Effector CD8-positive, alpha-beta T cell (primary cell): ENCODE measurements at places on chromosomes 7 and 10.

DNA sequence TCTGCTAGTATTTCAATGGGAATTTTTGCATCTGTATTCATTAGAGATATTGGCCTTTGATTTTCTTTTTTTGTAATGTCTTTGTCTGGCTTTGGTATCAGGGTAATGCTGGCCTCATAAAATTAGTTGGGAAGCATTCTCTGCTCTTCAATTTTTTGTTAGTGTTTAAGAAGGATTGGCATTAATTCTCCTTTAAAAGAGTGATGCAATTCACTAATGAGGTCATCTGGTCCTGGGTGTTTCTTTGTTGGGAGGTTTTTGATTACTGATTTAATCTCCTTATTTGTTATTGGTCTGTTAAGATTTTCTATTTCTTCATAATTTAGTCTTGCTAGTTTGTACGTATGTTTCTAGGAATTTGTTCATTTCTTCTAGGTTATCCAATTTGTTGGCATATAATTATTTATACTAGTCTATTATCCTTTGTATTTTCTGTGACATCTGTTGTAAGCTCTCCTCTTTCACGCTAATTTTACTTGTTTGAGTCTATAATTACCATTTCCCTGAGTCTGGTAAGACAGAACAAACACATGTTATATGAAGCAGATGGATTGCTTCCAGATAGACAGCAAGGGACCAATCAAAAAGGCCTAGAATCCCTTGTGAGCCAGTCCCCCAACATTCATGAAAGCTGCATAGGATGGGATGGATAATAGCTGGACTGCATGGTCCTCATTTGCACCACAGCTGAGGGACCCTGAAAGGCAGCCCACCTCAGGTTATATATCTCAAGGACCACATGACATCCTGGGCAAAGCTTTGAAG lies 54.4 kb downstream of the MTPAP start:
- DNase-seq = no peak

- no peak for DNase-seq
Observed at GRCh38 chr10:58094985-58095718, 172.5 kb downstream of the IPMK start.

- DNase-seq = no peak
Observed at GRCh38 chr7:108020585-108020984, 17.6 kb upstream of the LAMB1 start.

GRCh38 chr7:133688483-133689239 lies 435.8 kb downstream of the EXOC4 start:
- DNase-seq = no peak

DNA sequence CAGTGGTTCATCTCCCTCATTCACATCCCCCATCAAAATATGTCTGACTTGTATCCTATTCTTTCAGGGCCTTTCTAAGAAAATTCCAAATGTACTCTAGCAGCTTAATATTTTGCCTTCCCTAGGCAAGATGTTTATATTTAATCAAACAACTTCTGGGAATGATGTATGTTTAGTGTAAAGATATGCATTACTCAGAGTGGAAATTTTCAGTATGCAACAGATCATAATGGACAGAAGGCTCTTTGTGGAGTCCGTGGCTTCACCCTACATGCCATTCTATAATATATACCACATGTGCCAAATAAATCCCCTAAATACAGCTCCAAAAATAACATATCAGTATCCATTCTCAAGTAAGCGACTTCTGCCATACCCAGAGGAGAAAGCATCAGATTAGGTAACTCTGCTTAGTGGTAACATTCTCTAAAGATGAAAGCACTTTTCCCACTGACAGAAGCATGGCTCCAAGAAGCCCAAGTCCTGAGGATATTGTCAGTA lies 316.6 kb downstream of the KCNMA1 start:
- no peak for DNase-seq

DNA sequence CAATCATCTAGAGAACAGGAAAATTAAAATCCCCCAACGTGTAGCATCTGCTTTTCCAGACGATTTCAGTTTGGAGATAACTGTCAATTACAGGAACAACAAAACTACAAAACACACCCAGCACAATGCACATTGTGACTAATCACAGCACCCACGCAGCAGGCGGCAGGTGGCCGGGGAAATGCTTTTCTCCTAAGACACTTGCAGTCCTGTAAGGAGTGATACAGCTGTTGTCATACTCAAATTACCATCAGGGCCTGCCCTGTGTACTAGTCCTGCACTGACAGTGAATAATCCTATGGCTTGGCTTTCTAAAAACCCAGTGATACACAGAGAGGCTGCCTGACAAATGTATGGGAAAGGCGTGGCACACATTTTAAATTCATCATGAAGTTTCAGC lies 37.8 kb downstream of the COBL start:
- no peak for DNase-seq

- DNase-seq = no peak
Observed at GRCh38 chr10:124349231-124349995, 69.3 kb downstream of the OAT start.

- DNase-seq = no peak
Observed at GRCh38 chr7:42440951-42441350, 203.9 kb upstream of the GLI3 start.

DNA sequence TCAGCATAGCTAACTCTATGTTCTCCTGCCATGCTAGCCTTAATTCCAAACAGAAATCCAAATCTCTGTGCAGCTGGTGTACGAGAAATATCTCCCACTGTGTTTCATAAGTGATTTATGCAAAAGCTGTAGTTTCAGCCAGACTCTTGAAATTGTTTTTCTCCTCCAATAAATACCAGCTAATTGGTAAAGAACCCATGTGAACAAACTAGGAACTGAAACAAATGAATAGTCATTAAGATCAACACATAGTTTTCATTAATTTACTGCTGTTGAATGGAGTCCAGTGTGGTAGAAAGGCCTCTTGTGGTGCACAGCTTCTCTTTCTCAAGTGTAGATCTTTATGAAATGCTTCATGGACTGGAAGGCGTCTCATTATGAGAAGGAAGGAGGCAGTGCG lies 18.4 kb downstream of the PPP1R17 start:
- no peak for DNase-seq

GRCh38 chr7:77386165-77386822 lies 29.9 kb downstream of the GSAP start:
- no peak for DNase-seq

DNA sequence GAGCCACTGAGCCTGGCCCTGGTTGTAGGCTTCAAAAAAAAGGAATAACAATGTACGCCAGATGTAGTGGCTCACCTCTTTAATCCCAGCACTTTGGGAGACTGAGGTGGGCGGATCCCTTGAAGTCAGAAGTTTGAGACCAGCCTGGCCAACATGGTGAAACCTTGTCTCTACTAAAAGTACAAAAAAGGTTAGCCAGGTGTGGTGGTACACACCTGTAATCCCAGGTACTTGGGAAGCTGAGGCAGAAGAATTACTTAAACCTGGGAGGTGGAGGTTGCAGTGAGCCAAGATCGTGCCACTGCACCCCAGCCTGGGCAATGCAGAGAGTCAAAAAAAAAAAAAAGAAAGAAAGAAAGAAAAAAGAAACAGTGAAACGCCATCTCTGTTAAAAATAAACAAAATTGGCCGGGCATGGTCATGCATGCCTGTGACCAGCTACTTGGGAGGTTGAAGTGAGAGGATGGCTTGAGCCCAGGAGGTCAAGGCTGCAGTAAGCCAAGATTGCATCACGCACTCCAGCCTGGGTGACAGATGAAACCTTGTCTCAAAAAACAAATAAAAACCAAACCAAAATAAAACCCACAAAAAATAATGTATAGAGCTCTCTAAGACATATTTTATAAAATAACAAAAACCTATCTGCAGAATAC lies 4.7 kb upstream of the KLHDC10 start:
- DNase-seq = no peak

DNA sequence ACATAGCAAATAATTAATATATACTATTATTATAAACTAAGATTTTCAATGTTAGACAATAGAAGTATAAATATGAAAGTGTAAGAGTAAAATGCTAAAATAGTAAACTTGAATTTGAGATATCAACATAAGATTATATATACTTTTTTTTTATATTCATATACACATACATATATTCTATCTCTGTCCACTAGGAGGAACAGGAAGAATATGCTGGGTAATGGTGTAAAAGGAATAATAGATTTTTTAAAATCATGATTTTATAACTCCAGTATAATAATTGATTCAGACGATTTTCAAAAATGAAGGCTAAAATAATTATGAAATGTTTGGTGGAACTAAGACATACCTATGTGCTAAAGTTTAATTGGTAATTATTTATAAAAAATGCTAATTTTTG lies 37.7 kb downstream of the AGMO start:
- no peak for DNase-seq

DNA sequence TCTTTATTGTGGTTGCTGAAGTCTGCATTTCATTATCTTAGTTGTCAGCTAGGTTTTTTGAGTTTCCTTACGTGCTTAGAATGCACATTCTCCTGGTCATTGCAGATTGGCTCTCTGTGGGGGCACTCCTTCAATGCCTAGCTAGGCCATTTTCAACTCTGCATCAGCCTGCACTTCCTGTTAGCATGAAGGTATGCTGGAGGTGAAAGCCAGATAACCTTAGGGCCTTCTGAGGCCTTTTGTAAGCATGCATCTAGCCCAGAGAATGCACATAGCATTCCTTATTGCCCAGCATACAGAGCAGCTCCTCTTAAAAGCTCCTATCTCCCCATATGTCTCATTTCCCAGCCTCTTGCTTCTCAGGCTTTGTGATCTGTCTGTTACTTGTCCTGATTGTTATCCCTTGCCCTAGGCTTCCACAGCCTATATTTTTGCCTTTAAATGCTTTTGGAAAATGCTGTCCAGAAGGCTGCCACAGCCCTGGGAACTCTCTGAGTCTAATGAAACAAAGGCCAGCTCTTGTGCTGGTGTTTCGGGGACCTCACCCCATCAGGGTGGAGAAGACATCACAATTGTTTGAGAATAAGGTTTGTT lies 108.1 kb upstream of the IGFBP3 start:
- DNase-seq = no peak

- DNase-seq = no peak
Observed at GRCh38 chr7:52705768-52706167, 329.7 kb upstream of the POM121L12 start.

- no peak for DNase-seq
Observed at GRCh38 chr7:134834689-134835462, 55.4 kb downstream of the CALD1 start.

DNA sequence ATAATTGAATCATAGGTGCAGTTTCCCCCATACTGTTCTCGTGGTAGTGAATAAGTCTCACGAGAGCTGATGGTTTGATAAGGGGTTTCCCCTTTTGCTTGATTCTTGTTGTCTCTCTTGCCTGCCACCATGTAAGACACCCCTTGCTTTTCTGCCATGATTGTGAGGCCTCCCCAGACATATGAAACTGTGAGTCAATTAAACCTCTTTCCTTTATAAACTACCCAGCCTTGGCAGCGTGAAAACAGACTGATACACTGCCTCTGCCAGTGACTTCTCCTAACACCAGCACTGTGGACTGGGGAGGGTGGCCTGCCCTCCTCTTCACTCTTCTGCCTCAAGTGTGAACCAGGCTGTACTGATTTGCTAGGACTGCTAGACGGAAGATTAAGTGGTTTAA lies 108.6 kb downstream of the RAB11FIP2 start:
- no peak for DNase-seq

DNA sequence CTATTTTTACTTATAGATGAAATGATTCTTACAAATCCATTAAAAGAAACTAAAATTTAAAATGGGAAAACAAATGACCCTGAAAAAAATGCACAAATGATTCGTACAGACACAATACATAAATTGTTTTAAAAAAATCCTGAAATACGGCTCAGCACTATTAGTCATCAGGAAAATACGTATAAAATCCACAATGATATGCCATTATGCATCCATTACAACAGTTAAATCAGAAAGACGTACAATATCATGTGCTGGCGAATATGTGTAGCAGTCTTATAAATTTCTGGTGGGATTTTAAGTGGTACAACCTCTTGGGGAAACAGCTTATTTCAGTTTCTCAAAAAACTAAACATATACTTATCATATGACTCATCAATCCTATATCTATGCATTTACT lies 600.1 kb upstream of the STEAP1 start:
- DNase-seq = no peak

DNA sequence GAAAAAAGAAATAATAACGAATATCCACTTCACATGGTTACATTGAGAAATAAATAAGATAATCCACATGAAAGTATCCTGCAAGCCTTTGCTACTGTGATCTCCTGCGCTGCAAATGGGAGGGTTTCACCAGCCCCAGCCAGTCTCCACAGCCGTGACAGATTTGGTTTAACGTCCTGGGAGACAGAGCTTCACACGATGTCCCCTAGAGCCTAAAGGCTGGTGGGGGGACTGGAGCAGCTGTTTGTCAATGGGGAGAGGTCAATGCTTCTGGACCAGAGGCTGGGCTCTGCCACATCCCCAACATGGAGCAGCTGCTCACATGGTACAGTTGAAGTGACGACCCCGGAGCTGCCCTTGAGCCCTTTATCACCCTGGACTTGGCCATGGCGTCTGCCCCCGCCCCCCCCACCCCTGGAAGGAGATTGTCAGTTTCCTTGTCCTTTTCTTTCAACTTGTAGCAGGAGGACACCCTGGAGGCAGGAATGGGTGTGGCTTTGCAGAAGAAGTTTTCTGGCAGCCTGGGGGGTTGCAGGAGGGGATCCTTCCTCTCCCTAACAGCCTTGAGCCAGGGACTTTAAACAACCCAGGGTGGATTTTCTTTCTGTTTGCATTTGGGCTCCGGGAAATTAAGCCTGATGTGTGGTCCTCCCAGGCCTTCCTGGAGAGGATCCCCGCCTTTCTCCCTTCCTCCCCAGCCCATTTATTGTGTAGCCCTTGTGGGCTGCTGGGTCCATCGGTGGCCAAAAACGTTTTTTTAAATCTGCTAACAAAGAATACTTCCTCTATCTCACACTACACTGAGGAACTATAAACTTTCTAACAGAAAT lies 37.0 kb upstream of the MXI1 start:
- no peak for DNase-seq

DNA sequence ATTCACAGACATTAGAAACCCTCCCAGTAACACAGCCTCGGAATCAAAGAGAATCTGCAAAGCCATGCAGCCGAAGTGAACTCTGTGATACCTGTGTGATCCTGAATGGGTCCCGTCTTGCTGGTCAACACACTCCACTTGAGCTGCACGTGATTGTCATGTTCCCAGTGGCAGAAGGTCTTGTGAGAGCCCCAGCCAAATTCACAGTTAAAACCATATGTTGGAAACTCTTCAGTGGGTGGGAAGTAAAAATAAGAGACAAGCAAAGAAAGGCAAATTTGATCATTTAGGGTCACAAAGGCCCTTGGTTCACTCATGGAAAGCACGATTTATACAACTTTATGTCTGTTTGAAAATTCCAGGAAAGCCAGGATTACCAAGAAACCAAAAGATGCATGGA lies 142.3 kb downstream of the NRP1 start:
- no peak for DNase-seq

- DNase-seq = no peak
Observed at GRCh38 chr7:147523056-147523455, 1067.5 kb upstream of the C7orf33 start.

DNA sequence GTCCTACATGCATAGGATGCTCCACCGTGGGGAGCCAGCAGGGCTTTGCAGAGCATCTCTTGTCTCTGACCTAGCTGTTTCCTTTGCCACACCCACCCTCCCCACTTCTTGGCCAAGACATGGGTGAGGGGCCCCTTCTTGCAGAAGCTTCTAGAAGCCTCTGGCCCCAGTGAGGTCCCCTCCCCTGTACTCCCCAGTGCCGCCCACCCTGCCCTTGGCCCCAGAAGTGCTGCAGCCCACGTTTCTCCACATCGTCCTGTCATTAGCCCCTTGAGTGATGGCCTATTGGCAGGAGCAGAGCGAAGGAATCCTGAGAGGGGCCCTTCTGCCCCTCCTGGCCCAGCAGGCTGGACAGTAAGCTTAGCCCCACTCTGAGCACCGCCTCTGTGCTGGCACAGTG lies 43.7 kb downstream of the ALOX5 start:
- DNase-seq = no peak

GRCh38 chr10:28001353-28001752 lies 2.5 kb upstream of the ODAD2 start:
- no peak for DNase-seq
